Epithelial cell of esophagus (primary cell): ENCODE measurements at places on chromosomes 3 and 15.

DNA sequence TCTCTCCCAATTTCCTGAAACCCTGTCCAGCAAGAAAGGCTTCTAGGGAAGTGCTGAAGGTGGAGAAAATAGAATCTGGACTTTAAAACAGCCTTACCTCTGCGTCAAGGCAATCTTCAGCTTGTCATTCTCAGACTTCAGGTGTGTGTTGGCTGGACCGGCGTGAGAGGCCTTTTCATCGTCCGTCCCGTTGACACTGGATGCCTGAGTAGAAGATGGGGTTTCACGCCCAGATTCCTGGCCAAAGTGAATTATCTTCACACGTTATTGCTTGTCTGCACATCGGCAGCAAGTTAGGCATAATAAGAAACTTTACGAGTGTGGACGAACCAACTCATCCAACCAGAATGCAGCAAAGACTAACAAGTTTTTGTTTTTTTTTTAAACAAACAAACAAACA lies 49.5 kb downstream of the WHAMM start:
- DNase-seq = no peak

GRCh38 chr3:51974277-51974962 lies 444 bp upstream of the ABHD14A start:
- DNase-seq = no peak

GRCh38 chr15:66941108-66941711 lies 124.2 kb upstream of the SMAD3 start:
- no peak for DNase-seq

- DNase-seq = no peak
Measured at GRCh38 chr3:142890592-142890991, 1.7 kb upstream of the PCOLCE2 start.

DNA sequence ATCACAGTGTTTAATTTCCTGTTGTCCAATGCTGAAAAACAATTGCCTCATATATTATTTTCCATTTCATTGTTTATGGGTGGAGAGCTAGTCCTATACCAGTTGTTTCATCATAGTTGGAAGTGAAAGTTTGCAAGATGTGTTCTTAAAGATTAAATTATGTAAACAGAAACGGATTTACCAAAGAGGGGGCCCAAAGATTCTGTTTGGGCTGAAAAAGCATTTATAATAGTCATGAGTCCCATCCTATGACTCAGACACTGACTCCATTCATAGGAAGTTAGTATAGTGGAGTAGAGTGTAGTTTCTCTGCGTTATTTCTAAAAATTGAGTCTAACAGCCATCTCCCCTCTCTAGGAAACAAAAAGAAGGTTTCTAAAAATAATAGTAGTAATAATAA lies 24.3 kb downstream of the NFKBIZ start:
- peak; percentile 36 for DNase-seq

DNA sequence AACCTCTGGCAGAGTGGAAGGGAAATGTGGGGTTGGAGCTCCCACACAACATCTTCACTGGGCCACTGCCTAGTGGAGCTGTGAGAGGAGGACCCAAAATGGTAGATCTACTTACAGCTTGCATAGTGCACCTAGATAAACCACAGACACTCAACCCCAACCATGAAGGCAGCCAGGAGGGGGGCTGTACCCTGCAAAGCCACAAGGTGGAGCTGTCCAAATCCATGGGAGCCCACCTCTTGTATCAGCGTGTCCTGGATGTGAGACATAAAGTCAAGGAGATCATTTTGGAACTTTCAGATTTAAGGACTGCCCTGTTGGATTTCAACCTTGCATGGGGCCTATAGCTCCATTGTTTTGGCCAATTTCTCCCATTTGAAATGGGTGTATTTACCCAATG lies 20.9 kb downstream of the TP63 start:
- DNase-seq = peak; percentile 26
